Mesothelial cell of epicardium (in vitro differentiated cells): ENCODE measurements at places on chromosomes 7 and 10. TPM values are rescaled to one million over a fixed set of nuclear protein-coding genes. Genes with fewer than 3 reads are reported as not detected.
A peak's percentile ranks its signal among the peaks of the same experiment; 100 is the strongest.

- H3K4me3 ChIP-seq, result no peak overlapping the region
- no peaks in the 10 kb centered on the region for H3K4me1 ChIP-seq
- no peaks in the 10 kb centered on the region for H3K27me3 ChIP-seq
- no peak for DNase-seq
Observed at GRCh38 chr7:108480311-108480710, 24.1 kb upstream of the NRCAM start.

DNA sequence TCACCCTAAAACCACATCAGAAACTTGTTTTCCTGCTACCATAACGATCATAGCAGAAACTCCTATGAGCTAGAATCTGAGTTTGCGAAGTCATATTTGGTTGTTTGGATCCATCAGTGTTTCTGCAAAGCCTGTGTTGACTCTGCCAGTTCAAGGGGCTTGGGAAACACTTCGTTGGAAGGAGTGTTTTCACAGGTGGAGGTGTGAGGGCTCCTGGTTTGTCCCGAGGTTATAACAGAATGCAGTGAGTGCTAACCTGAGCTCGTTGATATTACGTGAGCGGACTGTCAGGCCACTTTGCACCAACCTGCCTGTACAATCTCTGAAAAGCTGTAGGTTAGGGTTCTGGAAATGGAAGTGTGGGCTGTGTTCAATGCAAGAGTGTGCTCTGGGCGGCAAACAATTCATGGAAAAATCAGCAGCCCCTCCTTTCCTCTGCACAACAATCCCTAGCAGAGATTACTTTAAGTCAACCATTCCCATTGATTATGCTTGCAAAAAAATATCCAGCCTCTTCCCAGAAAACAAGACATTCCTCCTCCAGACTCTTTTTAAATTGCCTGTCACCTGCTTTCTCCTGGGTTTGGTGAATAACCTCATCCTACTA is 622.0 kb downstream of the TYW1 start:
- peak overlapping the region; percentile 31 for H3K4me3 ChIP-seq
- no peaks in the 10 kb centered on the region for H3K36me3 ChIP-seq
- peaks cover 40% of the 10 kb centered on the region for H3K4me1 ChIP-seq
- peak overlapping the region; percentile 60 for H3K27ac ChIP-seq
- H3K27me3 ChIP-seq, result peaks cover 37% of the 10 kb centered on the region
- DNase-seq, result no peak

DNA sequence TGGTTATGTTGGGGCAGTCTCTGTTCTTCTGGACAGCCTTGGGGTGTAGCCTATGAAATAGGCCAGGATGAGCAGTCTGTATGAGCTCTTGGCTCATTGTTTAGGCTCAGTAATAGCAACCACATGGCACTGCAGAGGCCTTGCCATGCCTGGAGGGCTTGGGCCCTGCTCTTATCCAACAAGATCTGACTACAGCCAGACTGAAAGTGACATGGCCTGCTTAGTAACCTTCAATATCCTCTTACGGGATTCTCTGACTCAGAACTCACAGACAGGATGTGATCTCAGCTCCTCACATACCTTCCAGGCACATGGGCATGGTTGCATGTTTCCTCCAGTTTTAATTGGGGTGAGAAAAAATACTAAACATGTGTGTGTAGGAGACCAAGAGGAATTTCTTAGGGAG is 289.3 kb downstream of the PTEN start:
- no peaks in the 10 kb centered on the region for H3K27me3 ChIP-seq
- peaks cover 1% of the 10 kb centered on the region for H3K4me1 ChIP-seq
- H3K27ac ChIP-seq, result no peak overlapping the region
- no peaks in the 10 kb centered on the region for H3K36me3 ChIP-seq

- no peak overlapping the region for H3K27ac ChIP-seq
- no peaks in the 10 kb centered on the region for H3K36me3 ChIP-seq
- peaks cover 14% of the 10 kb centered on the region for H3K27me3 ChIP-seq
Observed at GRCh38 chr10:27661514-27662286, 83.9 kb downstream of the MKX start.

DNA sequence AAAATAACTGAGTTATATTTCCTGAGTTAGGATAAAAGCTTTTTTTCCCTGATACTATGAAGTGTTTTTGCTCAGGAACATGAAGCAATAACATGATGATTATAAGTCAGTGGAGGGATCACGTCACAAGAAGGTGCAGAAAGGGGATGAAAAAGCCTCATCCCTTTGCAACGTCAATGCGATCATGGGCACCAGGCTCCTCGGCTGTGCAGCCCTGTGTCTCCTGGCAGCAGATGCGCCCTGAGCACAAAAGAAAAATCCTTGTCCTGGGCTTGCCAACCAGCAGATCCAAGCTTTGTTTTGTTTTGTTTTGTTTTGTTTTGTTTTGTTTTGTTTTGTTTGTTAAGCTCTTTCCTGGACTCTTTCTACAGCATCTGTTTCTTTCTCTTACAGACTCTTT is 103.5 kb upstream of the PRSS1 start:
- H3K27ac ChIP-seq, result no peak overlapping the region
- H3K36me3 ChIP-seq, result no peaks in the 10 kb centered on the region
- DNase-seq, result no peak
- peaks cover 35% of the 10 kb centered on the region for H3K27me3 ChIP-seq
- H3K4me3 ChIP-seq, result no peak overlapping the region
- no peaks in the 10 kb centered on the region for H3K4me1 ChIP-seq

GRCh38 chr7:30879139-30880124 is 32.2 kb upstream of the AQP1 start:
- H3K27ac ChIP-seq, result no peak overlapping the region
- H3K4me3 ChIP-seq, result no peak overlapping the region
- DNase-seq, result no peak

- H3K4me3 ChIP-seq, result no peak overlapping the region
- no peak overlapping the region for H3K27ac ChIP-seq
- no peaks in the 10 kb centered on the region for H3K36me3 ChIP-seq
- no peak for DNase-seq
- H3K4me1 ChIP-seq, result no peaks in the 10 kb centered on the region
Observed at GRCh38 chr7:49333180-49333881, 409.0 kb downstream of the CDC14C start.

DNA sequence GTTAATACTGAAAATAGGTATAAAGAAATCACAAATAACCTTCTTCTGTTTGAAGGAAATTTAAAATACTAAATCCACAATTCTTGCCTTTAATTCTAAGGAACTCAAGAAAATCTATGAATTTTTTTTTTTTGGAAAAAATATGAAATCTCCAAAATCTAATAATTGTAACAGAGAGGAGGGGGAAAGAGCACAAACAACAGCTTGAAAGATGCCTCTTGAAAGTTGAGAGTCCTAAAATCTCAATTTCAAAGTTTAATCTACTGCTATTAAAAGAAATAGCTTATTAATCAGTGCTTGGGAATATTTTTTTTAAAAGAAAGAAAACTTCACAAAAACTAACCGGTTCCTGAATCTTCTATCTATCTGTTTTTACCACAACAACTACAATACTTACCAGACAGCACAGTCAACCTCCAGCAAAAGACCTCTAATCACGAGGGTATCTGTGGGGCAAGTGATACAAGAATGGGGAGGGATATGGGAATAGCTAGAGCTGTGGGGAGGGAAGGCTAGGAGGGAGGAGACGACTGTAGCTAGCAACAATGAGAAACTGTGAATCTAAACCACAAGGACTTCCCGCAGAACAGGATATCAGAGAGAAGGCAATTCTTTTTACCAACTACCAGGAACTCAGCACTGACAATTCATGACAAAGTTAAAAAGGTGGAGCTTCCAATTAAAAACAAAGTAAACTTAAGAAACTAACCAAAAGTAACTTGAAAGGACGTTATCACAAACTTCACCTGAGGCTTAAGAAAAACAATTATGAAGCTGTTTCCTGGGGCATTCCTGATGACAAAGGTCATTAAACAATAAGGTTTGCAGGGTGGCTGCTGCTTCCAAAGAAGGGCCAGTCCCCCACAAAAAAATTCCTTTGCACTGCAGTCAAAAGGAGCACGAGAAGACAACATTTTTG is at the start of gene USP54:
Gene USP54, minus strand, starts transcription at position 462 of the 919 bp plus-strand sequence. CDS start 15,684 bp downstream, outside the sequence.
- H3K27ac ChIP-seq, result peak within 1 kb of the TSS; percentile 76
- H3K36me3 ChIP-seq, result no peaks in the 10 kb centered on the region
- H3K4me1 ChIP-seq, result peaks cover 38% of the 10 kb centered on the region
- peak within 1 kb of the TSS; percentile 7 for H3K4me3 ChIP-seq

DNA sequence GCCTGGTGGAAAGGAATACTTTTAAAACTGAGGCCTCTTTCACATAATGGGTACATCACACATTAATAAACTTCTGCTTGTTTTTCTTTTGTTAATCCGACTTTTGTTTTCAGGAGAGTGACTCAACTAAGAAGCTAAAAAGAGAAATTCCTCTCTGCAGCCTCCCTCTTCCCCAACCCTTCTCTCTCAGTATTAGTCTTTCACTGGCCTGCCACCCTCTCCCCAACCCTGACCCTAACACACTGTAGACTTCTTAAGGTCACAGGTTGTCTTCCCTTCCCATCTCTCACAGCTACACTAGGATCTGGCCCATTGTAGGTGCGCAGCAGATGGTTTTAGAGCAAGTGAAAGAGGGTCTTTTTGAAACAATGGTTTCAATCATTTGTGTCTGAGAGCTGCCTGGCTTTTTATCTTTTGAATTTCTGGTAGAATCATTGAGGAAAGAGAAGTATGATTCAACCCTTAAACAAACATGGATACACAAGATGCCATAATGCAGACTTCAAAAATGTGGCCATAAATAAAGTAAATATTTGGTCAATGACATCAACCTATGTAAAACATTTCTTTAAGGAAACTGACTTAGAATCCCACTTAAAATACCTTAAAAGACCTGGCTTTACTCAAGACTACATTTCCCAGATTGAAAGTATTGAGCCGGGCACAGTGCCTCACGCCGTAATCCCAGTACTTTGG is 17.9 kb upstream of the FFAR4 start:
- no peak overlapping the region for H3K27ac ChIP-seq
- H3K4me1 ChIP-seq, result peaks cover under 1% of the 10 kb centered on the region
- no peak overlapping the region for H3K4me3 ChIP-seq
- H3K27me3 ChIP-seq, result peaks cover 24% of the 10 kb centered on the region
- DNase-seq, result no peak

The OPN4 gene
- total RNA-seq, result not detected in 3 replicates

The TOMM7 gene
- 161 to 179 TPM (median 176 TPM) in 3 replicates for total RNA-seq

The FOXI2 gene
- not detected in 3 replicates for total RNA-seq

The CPA2 gene
- 0.54 to 0.73 TPM (median 0.72 TPM) in 3 replicates for total RNA-seq

The VWDE gene
- total RNA-seq, result 23.8 to 24.7 TPM (median 24.3 TPM) in 3 replicates
